ENCODE measurements at places on chromosomes 5 and 9.

DNA sequence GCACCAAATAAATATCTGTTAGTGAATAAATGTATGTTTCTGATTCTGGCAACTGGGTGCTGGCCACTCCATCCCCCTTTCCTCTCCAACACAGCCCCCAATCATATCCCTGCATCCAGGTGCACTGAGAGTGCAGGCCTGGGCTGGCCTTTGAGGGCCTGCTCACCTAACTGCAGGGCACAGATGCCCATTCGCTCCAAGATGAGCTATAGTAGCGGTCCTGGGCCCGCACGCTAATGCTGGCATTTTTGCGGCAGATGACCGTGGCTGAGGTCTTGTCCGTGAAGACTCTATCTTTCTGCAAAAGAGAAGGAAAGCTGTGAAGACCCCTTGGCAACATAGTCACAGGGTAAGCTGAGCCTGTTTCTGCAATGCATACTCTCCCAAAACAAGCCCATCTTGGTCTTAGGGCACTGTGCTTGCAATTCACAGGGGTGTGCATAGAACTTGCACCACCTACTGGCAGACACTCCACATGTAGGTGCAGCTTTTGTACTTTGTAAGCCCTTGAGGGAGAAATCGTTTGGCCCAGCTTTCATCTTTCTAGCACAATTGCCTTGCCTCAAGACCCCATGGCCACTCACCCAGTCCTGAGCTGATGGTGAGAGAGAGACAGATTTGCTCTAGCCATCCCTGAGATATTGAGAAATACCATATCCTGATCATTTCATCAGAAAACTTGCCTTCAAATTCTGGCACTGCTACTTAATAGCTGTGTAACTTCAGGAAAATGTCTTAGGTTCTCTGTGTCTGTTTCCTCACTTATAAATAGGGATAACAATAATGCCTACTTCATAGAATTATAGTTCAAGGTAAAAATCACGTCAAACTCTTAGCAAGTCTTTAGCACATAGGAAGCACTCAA, 13.5 kb downstream of the IL12B start:
- no peak for DNase-seq

- no peak for DNase-seq
These were observed 46.9 kb downstream of the TSSK1B start for GRCh38 chr5:113387844-113388243.

DNA sequence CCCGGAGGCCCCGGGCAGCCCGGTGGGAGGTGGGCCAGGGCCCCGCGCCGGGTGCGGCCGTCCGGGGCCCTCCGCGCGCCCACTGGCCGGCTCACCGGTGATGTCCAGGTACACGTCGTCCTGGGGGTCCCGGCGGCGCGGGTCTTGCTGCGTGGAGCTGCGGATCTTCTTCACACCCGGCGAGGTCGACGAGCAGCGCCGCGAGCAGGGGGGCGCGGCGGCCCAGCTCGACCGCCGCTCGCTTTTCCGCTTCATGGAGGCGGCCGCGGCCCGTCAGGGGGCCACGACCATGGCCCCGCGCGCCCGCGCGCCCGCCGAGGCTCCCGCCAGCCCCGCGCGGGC, 548 bp downstream of the CDC14B start:
- DNase-seq: no peak

GRCh38 chr5:66828548-66829357, 232.6 kb downstream of the MAST4 start:
- peak; percentile 27 for DNase-seq

DNA sequence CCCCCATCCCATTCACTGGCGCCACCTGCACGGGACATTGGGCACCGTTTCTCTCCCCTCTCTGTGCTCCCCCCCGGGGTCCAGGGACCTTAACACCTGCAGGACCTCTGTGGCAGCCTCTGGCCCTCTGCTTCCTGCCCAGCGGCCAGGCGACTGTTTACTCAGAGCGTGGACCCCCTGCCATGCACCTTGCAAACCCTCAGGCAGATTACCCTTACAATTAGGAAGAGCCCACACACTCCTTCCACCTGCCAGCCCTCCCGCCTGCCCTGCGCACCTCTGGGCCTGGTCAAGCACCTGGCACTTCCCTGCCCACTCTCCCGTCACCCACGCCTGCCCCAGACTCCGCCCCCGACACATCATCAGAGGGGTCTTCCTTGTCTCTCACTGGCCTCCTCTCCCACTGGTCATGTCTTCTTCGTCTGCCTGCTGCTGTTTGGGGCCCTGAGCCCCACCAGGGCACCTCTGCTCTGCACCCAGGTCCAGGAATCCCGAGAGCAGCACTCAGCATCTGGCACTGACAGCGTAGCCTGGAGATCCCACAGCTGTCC, 281.3 kb upstream of the IRX4 start:
- DNase-seq: no peak

GRCh38 chr5:111676926-111677415, 80.0 kb downstream of the NREP start:
- no peak for DNase-seq

DNA sequence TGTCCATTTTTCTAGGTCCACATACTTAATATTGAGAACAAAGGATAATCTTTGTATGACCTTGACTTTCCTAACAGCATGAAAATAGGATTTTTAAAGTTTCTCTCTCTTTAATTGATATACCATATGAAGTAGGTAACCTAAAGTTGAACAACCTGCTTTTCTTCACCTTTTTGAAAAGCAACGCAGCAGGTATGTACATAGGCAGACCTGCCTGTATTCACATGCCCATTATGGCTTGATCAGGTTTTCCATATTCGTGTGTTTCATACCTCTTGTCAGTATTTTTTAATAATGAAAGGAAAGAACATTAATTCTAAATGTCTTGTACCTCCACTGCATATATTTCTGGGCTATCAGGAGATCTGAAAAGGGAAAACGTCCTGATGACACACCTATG, 1.5 kb upstream of the ADAMTSL1 start:
- DNase-seq: no peak

DNA sequence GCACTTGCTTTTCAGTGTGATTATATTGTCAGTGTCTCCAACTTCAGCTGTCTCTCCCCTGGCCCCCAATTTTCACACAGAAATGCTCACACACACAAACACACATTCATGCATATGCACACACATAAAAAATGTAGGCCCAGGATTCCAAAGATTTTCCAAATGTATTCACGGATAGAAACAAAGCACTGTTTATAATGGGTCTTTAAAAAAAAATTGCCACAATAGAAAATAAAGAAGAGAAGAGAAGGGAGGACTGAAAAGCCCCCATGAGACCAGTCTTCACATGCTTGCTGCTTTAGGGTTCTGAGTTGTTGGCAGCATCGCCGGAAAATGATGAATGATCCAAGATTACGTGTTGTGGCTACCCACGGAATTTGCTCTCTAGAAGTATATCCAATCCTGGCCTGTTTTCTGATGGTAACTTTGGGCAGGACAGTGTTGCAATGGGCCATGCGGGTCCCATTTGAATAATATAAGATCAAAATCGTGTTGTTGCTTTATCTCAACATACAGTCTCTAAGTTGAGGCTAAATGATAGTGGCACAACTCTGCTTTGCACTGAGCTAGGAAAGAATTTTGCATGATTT, 36.2 kb upstream of the ACO1 start:
- DNase-seq: no peak

DNA sequence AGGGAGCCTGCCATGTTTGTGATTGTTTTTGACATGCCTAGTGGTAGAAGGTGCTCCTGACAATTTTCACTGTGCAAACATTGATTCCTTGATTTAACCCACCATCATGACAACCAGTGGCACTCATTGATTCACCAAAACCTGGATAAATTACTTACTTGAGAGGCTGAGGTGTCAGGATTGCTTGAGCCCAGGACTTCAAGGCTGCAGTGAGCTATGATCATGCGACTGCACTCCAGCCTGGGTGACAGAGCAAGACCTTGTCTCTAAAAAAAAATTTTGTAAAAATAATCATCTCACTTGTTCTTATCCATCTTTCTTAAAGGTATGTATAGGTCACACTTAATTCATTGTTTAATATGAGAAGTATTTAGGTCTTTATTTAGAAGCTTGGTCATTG, 401.3 kb downstream of the ARRDC3 start:
- no peak for DNase-seq

GRCh38 chr9:31034311-31034710, 1350.1 kb upstream of the ACO1 start:
- DNase-seq: no peak

DNA sequence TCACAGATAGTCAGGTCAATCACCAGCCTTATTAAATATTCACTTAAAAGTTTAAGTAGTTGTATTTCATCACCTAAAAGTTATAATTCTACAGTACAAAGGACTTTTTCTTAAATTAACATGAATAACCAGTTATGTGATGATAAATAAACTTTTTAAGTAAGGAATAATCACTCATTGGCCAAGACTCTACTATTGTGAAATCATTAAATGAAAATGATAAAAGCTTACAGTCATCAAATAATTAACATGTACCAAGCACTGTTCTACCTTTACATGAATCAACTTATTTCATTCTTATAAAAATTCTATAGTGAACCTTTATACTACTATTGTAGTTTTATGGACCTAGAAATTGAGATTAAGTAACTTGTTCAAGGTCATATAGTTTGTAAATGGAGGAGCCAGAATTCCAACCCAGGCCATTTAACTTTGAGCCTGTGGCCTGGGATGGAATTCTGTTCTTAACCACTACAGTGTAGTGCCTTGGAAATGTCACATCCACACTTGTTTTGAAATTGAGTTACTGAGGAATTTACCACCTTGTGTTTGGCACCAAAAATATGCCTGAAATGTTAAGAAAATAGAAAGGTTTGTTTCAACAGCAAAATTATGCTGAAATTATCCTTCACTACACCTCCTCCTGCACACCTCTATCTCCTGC, 32.8 kb upstream of the MSANTD3 start:
- DNase-seq: no peak

- DNase-seq: no peak
These were observed 171.6 kb downstream of the TARS1 start for GRCh38 chr5:33612386-33612785.

GRCh38 chr5:142735323-142736246, 34.6 kb upstream of the ARHGAP26 start:
- no peak for DNase-seq

GRCh38 chr5:83244516-83244915, 167.2 kb downstream of the XRCC4 start:
- DNase-seq: no peak

DNA sequence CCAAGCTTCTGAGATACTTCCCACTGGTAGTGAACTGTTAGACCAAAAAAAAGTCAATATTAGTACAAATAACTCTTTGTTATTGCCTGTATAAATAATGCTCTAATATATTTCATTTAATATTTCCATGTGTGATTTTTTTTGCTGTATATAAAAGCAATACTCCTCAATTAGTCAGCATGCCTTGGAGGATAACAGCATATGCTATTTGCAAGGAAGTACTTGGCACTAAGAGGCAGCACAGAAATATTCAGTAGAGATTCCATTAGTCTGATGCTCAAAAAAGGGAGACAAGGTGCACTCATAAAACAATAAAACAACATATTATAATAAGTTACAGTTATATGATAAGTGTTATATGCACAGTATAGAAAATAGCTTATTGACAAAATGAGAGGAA, 296.6 kb upstream of the MPDZ start:
- no peak for DNase-seq

DNA sequence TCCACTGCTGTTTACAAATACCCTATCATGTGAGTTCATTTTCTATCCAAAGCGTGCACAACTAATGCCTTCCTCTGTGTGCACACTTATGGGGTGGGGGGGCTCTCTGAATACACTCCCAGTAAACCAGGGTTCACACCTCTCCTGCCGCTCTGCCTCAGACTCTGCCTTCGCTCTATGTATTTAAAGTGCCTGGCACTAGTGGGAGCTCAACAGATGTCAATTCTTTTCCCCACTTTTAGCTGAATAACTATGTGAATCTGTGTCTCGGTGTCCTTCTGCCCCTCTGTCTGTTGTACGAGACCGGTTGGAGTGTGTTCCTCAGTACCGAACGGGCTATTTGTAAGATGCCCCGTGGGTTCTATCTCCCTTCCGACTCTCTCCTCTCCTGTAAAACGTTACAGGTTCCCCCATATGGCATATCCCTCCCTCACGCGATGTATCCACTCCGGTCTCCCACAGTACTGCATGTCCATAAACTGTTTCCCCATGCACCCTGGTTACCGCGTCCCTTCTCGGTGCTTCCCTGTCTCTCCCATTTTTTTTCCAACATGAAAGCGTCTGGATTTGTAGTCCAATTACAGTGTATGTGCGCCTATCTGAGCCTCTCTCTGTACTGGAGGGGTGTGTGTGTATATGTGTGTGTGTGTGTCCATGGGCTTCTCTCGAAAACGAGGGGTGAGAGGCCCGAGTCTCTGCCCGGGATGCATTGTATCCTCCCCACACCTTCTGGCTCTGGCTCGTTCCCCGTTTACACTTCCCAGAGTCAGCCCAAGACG, 1.6 kb downstream of the ELL2 start:
- no peak for DNase-seq

DNA sequence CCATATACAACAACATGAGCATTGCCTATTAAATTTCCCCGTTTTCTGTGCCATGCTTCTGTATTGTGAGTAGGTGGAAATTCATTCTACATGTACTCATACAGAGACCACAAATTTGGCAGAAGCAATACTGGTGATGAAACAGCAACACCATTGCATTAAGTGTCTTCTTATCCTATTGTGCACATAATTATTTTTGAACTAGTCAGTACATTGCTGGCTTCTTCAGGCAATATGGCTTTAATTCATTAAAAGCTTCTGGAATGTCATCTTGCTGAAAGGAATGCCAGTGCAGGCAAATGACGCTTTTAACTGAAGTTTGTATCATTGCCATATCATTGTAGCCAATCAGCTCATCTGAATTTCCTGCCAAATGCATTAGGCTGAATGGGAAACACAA, 82.6 kb downstream of the KIAA1958 start:
- no peak for DNase-seq

- no peak for DNase-seq
These were observed 6.7 kb upstream of the LCN1 start for GRCh38 chr9:135514342-135515082.

GRCh38 chr5:9776525-9776924, 146.4 kb upstream of the TAS2R1 start:
- no peak for DNase-seq

All from thoracic aorta (tissue), 2 donors.